ENCODE measurements at places on chromosomes 5 and 9.
A peak's percentile ranks its signal among the peaks of the same experiment; 100 is the strongest.

DNA sequence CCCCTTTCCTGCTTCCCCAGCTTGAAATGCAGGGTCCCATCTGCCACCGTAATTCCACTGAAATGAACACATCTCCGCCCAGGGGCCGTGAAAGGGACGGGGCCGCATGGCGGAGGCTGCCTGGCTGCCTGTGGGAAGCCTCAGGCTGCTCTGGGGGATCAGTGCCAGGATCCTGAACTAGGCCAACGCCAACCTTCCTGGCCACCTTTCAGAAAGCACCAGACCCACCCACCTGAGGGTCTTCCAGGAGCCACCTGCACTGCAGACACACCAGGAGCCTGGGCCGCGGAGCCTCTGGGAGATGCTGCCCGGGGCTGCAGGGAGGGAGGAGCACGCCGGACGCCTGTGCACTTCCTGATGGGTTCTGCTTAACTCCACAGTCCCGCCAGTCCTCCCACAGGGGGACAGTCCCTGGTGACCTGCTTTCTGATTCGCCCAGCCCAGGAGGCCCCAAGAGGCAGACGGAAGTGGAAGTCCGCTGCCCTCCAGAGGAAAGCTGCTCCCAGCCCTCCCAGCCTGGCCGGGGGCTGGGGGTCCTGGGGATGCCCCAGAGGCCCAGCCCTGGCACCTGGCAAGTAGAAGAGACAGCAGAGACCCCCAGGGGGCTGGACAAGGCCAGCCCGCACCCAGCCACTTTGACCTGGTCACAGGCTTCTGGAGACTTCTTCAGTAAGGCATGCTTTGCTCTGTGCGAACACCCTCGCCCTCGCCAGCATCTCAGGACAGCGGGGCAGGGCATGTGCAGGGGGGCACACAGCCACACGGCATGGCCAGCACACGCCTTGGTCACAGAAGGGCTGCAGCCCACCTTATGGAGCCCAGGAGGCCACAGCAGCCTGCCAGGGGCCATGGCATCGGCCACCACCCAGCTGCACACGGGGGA, at the start of gene CARD9:
Gene CARD9 (minus strand): TSS at position 370 of the 883 bp plus-strand sequence. CDS start 1,591 bp downstream, outside the sequence.
- peak; percentile 62 for DNase-seq

DNA sequence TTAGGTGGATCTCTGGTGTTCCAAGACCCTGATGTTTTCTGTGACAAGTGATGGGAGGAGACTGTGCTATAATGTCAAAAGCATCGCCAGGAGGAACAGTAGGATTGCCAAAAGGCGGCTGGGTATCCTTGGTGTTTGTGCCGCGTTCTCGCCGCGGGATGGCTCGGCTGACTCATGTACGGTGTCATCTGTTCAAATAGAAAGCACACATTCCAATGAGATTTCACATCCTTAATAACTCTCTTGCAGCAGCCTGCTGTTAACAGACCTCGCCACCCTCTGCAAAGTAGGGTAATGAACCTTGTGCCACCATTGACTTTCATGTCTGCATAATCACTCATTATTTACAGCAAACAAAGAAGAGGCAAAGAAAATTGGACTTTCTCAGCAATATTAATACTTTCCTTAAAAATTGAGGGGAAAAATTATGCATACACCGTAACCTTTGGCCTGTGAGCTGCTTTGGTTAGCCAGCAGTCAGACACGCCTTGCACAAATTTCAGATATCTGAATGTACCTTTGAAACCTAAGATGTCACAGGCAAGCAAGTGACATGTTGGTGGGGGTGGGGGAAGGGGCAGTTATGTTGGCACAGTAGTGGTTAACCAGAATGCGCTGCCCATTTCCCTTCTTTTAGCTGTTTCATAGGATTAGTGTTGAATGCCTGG, 289.4 kb downstream of the EFNA5 start:
- no peak for DNase-seq

DNA sequence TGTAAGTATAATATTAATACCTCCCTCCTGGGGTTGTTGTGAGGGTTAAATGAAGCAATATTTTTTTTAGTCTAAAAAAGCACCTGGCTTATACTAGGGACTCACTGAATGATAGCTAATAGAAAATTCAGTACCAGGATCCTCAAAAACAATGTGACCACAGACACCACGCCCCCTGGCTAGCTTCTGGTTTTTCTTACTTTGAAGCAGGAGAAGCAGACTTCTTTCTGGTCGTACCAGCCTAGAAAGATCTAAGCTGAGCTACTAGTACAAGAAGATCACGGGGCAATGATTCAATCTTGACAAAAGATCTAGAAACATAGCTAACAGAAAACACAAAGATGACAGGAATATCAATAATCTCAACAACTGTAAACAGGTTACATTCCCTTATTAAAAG, 218.5 kb upstream of the SLC30A5 start:
- DNase-seq = peak; percentile 22

DNA sequence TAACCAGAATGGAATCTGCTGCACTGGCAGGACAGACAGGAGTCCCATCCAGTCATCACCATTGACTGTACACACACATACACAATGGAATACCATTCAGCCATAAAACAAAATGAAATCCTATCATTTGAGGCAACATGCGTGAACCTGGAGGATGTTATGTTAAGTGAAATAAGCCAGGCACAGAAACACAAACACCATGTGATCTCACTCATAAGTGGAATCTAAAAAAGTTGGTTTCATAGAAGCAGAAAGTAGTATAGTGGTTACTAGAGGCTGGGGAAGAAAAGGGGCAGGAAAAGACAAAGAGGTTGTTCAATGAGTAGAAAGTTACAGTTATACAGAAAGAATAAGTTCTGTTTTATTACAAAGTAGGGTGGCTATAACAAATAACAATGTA, 884.0 kb upstream of the ACO1 start:
- DNase-seq = no peak

DNA sequence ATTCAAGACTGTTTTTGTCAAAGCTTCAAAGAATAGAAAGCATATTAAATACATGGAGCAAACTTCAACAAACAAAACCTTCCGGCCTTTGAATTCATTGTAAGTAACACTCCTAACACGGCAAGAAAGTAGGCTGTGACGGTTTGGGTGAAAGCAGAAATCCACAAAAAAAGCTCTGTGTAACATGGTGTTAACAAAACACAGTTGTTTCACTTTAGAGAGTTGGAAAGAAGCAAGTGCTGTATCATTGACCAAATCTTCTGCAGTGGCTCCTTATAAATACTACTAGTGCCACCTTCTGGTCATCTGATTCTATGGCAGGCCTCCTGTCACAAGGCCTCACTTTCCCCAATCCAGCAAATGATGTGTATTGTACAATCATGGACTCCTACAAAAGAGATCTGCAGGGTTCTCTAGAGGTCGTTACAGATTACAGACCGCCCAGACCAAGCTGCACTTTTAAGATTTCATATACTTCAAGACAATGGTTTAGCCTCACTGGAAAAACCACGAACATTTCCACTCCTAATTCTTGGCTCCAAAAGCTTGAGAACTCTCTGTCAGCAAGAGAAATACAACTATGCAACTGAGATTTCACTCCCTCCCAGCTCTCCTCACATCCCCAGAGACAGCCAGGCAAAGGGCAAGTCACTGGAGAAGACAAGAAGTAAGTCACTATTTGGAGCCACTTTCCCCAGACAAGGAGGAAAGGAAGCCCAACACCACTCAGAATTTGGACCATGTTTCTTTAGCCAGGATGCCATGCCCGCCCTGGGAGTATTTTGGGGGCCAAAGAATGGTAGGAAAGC, 196.2 kb downstream of the DTWD2 start:
- peak; percentile 67 for DNase-seq

DNA sequence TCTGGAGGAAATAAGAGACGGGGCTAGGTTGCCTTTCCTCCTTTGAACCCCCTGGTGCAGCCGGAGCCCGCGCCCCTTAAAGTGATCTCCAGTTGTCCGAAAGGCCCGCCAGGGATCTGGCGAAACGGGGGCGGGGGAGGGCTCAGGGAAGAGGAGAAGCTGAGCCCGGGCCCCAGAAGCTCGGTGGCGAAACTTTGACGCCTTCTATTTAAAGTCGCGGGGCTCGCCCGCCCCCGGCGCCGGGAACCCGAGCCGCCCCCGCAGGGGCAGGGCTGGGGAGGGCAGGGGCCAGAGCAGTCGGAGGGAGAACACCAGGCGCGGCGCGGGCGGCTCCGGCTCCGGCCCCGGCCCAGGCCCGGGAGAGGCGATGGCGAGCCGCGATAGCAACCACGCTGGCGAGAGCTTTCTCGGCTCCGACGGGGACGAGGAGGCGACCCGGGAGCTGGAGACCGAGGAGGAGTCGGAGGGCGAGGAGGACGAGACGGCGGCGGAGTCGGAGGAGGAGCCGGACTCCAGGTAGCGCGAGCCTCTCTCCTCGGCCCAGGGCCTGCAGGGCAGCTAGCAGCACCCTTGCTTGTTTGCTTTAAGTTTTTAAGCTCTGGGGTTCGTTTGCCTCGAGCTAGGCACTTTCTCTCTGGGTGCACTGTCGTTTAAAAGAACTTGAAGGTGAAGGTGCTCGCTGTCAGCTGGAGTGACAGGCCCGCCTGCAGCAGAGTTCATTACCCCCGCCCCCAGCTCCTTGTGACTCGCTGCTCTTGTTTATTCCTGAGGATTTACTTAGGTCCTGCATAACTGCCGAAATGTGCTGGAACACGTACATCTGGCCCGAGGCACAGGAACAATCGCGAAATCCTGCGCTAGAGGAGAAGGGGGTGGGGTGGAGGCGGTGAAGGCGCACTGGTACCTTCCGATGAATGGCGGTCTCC, at the start of gene CMYA5:
Gene CMYA5 (plus strand): TSS at position 296 of the 926 bp plus-strand sequence. CDS start 72 bp downstream, at position 368.
- no peak for DNase-seq

DNA sequence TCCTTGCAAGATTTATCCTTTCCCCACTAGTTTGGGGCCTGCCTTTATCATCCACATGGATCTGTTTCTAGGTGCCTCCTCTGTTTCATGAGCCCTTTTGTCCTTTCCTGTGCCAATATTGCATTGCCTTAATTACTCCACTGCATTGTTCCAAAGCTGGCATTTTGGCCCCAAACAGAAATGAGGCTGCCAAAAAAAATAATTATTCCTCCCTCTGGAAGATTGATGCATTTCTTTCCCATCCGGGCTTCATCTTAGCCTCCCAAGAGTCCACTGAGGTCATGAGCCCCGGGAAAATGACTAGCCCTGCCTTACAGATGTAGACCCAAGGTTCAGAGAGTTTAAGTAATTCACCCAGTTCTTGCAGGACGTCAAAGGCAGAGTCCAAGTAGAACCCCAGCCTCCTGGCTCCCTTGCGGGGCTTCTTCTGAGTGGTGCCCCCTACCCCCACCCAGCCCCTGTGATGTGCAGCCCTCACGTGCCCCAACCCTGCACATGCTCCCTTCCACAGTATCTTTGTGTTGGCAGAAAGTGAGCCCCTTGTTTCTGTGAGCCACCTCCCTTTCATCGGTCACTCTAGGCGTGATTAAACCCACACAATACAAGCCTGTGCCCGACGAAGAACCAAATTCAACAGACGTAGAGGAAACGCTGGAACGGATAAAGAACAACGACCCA, 62.1 kb downstream of the TMOD1 start:
- no peak for DNase-seq

DNA sequence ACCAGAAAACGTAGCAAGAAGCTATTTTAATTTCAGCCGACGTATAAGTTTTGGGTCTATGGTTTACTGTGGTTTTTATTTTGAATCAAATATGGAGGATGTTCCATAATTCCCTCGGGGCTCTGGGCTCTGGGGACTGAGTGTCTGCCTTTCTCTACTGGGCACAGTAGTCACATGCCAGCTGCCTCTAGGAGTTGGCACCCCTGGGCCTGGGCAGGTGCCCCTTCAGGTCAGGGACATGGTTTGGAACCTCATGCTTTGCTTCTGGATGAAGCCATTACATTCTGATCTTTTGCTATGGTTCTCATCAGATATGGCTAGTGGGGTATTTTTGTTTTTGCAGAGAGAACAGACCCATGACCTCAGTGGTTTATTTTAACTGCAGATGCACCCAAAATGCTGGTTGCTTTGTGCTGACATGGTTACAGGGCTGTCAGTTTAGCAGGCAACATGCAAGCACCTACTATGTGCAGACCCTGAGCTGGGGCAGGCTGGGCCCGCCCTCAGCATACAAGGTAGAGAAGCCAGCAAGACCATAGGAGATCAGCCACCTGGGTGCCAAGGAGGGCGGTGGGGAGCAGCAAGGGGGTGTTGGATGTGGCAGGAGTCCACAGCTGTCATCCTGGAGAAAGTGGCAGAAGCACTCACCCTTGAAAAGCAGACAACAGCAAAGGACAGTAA, 54.5 kb upstream of the PSD2 start:
- no peak for DNase-seq

GRCh38 chr5:13536933-13537332, 407.6 kb downstream of the DNAH5 start:
- no peak for DNase-seq

GRCh38 chr9:14345354-14346230, 31.7 kb upstream of the NFIB start:
- no peak for DNase-seq

DNA sequence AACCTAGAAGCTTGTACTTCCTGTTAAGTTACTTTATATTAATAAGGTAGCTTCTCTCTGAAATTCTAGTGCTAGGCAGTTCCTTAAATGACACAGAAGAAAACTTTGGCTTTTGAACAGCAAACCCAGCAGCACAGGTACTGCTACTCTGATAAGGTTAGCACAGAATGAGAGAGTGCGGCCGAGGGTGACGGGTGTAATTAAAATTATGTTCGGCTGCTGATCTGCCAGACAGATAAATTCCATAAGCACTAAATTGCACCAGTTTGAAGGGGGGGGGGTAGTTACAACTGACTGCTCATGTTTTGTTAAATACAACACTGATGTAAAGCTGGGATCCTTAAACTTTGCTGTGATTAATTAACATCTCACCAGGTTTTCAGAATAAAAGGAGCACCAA, 475.1 kb downstream of the SPOCK1 start:
- DNase-seq = no peak

DNA sequence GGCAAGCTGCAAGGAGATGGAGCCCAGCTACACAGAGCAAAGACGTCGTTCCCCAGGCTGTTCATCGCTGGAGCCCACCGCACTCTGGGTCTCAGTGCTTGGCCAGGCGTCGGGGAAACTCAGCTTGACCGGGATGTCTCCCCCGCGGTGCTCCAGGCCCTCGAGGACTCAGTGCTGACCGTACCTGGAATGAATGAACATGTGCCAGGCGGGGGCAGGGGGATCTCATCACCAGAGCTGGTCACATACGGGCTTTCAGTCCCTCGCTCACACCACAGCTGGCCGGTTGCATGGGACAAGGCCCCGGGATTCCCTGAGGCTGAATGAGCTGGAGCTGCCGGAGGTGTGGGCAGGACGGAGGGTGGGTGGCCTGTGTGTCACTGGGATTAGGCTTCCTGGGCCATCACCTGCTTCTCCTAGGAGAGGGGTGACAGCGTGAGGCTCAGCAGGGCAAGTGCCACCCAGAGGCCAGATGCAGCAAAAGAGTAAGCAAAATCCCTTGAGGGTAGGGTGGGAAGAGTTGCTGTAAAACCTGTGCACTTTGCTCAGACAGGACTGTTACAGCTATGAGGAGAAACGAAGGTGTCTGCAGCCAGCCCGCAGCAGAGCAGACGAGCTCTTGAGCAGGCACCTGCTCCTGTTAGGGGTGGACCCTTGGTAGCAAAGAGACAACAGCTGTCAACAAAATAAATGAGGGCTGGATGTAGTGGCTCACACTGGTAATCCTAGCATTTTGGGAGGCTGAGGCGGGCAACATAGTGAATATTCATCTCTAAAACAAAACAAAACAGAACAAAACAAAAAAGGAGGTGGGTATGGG, 70.7 kb upstream of the RAPGEF1 start:
- no peak for DNase-seq
